ENCODE measurements at places on chromosomes 3 and 15. TPM values are rescaled to one million over a fixed set of nuclear protein-coding genes. Genes with fewer than 3 reads are reported as not detected.

GRCh38 chr15:97410897-97411575 is 549.5 kb upstream of the ARRDC4 start:
- no peaks in the 10 kb centered on the region for H3K27me3 ChIP-seq
- no peak for ATAC-seq
- H3K4me3 ChIP-seq = no peak overlapping the region
- no peaks in the 10 kb centered on the region for H3K36me3 ChIP-seq
- H3K4me1 ChIP-seq = peaks cover 4% of the 10 kb centered on the region

- peaks cover 7% of the 10 kb centered on the region for H3K4me1 ChIP-seq
- peak overlapping the region; percentile 70 for H3K4me3 ChIP-seq
- ATAC-seq = peak; percentile 2
- no peaks in the 10 kb centered on the region for H3K27me3 ChIP-seq
Observed at GRCh38 chr3:153162513-153163392, 727 bp downstream of the RAP2B start.

GRCh38 chr3:160921020-160921635 is 165.1 kb downstream of the PPM1L start:
- no peak overlapping the region for H3K27ac ChIP-seq
- ATAC-seq = no peak
- H3K4me3 ChIP-seq = no peak overlapping the region
- H3K4me1 ChIP-seq = peaks cover 11% of the 10 kb centered on the region
- H3K36me3 ChIP-seq = no peaks in the 10 kb centered on the region

GRCh38 chr3:189049458-189050236 is 122.1 kb upstream of the TPRG1 start:
- no peak overlapping the region for H3K27ac ChIP-seq
- no peak for ATAC-seq
- no peaks in the 10 kb centered on the region for H3K4me1 ChIP-seq
- no peak overlapping the region for H3K4me3 ChIP-seq
- no peaks in the 10 kb centered on the region for H3K36me3 ChIP-seq

GRCh38 chr15:92981333-92981732 is 81.2 kb downstream of the CHD2 start:
- H3K27me3 ChIP-seq = no peaks in the 10 kb centered on the region
- H3K27ac ChIP-seq = peak overlapping the region; percentile 69
- H3K36me3 ChIP-seq = peaks cover 93% of the 10 kb centered on the region
- H3K4me3 ChIP-seq = no peak overlapping the region
- H3K4me1 ChIP-seq = peaks cover 73% of the 10 kb centered on the region

GRCh38 chr3:23960649-23961048 is 15.6 kb downstream of the NR1D2 start:
- peak overlapping the region; percentile 76 for H3K27ac ChIP-seq
- H3K27me3 ChIP-seq = no peaks in the 10 kb centered on the region
- H3K4me1 ChIP-seq = no peaks in the 10 kb centered on the region
- no peak overlapping the region for H3K4me3 ChIP-seq

GRCh38 chr15:78681281-78682003 is 40.4 kb upstream of the CHRNB4 start:
- no peak for ATAC-seq
- H3K36me3 ChIP-seq = no peaks in the 10 kb centered on the region
- no peaks in the 10 kb centered on the region for H3K4me1 ChIP-seq
- H3K27me3 ChIP-seq = no peaks in the 10 kb centered on the region
- no peak overlapping the region for H3K4me3 ChIP-seq
- no peak overlapping the region for H3K27ac ChIP-seq

GRCh38 chr15:94081829-94082228 is 149.5 kb upstream of the MCTP2 start:
- H3K4me3 ChIP-seq = no peak overlapping the region
- ATAC-seq = no peak
- no peak overlapping the region for H3K27ac ChIP-seq
- no peaks in the 10 kb centered on the region for H3K36me3 ChIP-seq

DNA sequence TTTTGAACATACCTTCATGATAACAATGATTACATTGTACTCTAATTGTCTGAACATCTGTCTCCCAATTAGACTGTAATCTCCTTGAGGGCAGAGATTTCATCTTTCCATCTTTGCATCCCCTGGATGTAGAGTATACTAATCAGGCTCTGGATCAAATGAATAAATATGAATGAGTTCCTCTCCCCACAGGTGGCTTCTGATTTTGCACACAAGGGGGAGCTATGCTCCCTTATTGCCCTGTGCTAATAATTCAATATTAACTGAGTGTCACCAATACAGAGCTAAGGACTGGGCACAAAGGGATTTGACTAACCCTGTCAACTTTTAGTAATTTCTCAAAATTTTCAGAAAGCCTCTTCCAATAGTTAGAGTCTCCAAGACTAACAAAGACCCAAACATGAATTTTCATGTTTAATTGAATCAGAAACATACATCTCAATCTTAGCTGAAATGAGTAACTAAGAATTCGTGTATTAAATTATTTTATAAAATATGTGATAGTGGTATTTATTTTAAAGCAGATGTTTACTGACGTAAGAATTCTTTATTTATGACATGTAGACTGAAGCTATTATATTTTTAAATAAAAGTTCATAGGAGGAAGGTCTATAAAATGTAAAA is 3.0 kb downstream of the DUOXA1 start:
- H3K27me3 ChIP-seq = peaks cover 96% of the 10 kb centered on the region
- H3K4me3 ChIP-seq = no peak overlapping the region
- H3K36me3 ChIP-seq = no peaks in the 10 kb centered on the region
- H3K4me1 ChIP-seq = peaks cover 15% of the 10 kb centered on the region
- ATAC-seq = no peak

DNA sequence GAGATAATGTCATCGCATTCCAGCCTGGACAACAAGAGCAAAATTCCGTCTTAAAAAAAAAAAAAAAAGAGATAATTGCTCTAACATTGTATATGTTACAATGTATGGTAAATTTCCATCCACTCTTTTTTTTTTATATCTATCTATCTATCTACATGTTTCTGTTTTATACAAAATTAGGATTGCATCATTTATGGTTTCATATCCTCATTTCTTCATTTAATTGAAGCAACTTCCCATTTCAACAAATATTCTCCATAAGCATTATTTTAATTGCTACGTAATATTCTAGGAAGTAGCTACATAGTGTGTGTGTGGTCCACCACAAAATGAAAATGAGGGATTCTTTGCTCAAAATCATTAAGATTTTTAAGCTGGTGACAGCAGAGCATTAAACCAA is 18.4 kb downstream of the RBP1 start:
- no peak overlapping the region for H3K27ac ChIP-seq
- no peak for ATAC-seq
- no peaks in the 10 kb centered on the region for H3K36me3 ChIP-seq
- no peaks in the 10 kb centered on the region for H3K4me1 ChIP-seq
- H3K27me3 ChIP-seq = no peaks in the 10 kb centered on the region

CATSPER2 gene
- total RNA-seq = 1.9 TPM

GOLGA6L4 gene
- 0.94 TPM for total RNA-seq

BCHE gene
- total RNA-seq = 49.0 TPM

PIERCE2 gene
- 4.5 TPM for total RNA-seq

NR2E3 gene
- total RNA-seq = not detected

SLC51B gene
- not detected for total RNA-seq

SNTN gene
- not detected for total RNA-seq
